ENCODE measurements at places on chromosomes 6 and 20.

DNA sequence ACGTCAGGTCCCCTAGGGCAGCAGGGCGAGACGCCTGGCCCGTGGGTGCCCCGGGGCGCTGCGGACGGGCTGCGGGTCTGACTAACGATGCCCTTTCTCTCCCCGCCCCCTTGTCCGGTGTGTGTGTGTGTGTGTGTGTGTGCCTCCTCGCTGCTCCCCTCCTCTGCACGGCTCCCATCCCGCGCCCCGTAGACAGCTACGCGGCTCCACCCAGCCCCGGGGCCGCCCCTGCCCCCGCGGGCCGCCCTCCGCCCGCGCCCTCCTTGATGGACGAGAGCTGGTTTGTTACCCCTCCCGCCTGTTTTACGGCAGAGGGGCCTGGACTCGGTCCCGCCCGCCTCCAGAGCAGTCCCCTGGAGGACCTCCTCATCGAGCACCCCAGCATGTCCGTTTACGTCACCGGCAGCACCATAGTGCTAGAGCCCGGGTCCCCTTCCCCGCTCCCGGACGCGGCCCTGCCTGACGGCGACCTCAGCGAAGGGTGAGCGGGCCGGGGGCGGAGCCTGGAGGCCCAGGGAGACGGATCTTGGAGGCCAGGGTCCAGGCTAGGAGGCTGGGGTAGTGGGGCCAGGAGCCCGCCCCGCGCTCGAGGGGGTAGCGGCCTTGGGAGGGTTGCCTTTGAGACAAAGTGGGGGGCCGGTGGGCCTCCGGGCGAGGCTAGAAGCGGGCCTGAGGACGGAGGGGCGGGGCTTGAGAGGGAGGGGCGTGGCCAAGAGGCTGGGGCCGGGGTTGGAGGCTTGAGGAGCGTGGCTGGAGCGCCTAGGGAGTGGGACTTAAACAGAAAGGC lies 5.1 kb downstream of the TP53INP2 start:
- peak; percentile 56 for DNase-seq

DNA sequence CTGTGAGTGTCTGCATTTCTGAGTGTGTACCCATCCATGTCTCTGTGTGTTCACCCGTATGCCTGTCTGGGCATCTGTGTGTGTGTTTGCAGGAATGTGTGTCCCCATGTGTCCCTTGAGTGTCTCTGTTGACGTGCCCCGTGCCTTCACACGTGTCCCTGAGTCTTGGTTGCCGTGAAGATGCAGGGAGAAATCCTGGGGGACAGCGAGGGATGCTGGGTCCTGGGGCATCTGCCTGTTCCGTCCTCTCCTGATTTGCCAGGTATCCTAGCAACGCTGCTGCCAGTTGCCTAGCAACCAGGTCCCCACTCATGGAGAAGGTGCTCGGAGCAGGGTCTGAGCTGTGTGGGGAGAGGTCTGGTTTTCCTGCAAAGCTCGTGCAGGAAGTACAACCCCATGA lies 6.0 kb upstream of the LKAAEAR1 start:
- no peak for DNase-seq

DNA sequence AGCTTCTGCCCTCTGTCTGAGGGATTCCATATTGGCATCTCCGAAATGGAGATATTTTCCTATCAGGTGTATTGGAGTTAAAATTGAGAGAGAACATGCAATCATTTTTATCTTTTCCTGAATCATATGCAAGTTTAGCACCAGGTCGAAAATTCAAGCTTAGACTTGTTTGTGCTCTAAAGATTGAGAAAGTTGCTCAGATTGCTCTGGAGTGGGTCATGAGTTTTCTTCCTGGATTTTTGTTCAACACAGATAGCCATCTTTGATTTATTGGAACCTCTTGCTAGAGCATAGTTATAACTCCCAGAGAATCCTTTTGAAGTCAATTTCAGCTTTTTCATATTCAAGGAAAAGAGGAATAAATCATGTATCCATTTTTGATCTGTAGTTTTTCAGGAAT lies 373.5 kb upstream of the FLRT3 start:
- no peak for DNase-seq

DNA sequence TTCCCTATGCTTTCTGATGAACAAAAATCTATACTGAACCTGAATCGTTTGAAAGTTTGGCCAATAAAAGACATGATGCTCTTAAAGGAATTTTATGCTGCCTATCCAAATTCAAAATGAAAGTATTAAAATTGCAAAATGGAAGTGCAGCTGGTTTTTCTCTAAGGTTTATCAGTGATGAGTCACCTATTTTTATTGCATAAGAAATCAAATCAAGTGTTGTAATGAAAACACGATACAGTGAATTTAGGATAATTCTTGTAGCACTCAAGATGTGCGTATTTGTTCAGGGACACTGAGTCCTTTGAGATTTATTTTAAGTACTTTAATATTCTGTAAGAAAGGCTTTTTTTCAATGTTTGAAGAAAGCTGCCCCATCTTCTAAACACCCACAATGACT lies 409.5 kb downstream of the ADGRB3 start:
- DNase-seq: no peak

- no peak for DNase-seq
Measured at GRCh38 chr6:132404736-132405135, 3.5 kb upstream of the MOXD1 start.

DNA sequence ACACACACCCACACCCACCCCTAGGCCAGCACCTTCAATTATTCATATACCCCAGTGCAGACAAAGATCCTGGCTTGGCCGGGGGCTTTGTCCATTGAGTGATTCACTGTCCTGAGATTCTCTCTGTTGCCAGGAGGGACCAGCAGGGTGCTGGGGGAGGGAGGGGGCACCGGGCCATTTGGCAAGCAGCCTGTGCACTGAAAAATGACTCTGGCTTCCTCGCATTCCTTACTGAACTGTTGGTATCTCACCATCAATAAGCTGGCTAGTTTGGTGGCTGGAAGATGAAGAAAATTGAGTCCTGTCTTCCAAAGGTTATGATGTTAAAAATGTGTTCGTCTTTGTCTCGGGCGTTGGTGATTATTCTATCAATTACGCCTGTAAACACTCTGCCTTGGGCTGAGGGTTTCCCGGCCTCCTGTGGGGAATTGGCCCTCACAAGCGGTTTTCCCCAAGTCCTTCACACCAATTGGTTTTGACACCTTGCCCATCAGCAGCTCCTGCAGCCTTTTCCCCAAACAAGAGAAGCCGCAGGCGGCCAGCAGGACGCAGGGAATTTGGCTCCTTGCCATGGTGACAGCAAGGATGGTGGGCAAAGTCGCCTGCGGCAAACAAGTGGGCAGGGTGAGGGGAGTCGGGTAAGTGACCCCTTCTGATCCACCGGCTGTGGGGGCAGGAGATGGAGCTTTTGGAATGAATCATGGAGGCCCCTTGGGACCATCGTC lies 4.9 kb downstream of the VSTM2L start:
- no peak for DNase-seq

DNA sequence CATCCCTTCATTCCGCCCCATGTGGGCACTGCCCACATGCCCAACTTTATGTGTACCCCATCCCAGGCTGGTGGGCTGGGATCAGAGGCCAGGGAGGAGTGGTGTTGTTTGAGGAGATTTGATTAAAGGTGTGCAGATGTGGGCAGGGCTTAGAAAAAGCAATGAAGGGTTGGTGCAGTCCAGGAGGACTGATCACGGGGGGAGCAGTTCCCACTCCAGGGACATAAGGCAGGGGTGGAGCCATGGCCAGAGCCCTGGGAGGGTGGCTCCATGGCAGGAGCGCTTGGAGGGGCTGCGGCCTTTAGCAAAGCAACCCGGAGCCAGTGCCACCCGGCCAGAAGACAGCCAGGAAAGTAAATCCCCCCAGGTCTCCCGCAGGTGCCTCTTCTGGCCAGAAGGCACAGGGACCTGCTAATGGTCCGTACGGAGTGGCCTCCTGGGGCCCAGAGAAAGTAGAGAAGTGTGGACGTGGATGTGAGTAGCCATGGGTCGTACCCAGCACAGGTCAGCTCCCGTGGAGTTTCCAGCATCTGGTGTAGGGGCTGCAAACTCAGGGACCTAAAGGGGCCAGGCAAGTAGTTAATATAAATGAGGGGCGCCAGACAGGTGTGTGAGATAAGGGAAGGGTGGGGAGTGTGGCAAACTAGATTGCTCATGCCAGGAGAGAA lies 62.1 kb upstream of the APCDD1L start:
- no peak for DNase-seq

GRCh38 chr6:41963371-41963770 lies 21.8 kb upstream of the CCND3 start:
- DNase-seq: no peak

GRCh38 chr6:127199470-127199869 lies 67.2 kb upstream of the RNF146 start:
- no peak for DNase-seq

- DNase-seq: no peak
Measured at GRCh38 chr6:80464901-80465300, 358.4 kb downstream of the BCKDHB start.

Measured in NCI-H1694 (cell line).